ENCODE measurements at places on chromosomes 13 and 19.

DNA sequence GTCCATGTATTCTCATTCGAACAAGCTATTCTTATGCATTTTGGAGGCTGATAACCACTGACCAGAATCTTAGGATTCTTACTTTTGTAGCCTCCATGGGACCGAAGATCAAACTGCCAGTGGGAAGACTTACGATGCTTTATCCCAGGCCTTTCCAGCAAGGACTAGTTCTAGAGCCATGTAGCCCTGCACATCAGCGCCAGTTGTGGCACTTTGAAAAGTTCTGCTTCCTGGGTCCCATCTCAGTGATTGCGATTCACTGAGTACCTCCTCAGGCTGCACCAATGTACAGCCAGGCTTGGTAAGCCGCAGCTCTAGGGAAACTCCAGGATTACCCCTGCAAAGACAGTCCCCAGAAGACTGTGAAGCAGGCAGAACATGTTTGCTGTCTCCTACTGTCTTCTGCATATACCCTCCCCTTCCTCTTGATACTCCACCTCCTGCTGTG is 18.9 kb upstream of the ENOX1 start:
- no peak for DNase-seq

DNA sequence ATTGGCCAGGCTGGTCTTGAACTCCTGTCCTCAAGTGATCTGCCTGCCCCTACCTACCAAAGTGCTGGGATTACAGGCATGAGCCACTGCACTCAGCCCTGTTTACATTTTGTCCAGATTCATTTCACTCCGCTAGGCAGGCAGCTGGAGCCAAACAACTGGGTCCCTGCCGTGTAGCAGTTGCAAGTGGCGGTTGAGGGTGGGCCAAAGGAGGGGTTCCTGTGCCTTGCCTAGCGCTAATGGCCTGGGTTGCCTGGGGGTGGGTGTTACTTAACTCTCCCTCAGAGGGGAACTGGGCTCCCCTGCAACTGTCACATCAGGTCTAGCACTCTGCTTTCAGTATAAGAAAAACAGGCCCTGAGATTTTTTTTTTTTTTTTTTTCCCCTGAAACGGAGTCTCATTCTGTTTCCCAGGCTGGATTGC is 7.4 kb downstream of the ACP5 start:
- DNase-seq = no peak

GRCh38 chr13:51154029-51154555 is 43.0 kb upstream of the C13orf42 start:
- DNase-seq = no peak

GRCh38 chr13:19178901-19179593 is 2.6 kb downstream of the TUBA3C start:
- no peak for DNase-seq

- no peak for DNase-seq
Measured at GRCh38 chr13:40269086-40269485, 397.4 kb downstream of the FOXO1 start.
